ENCODE measurements at places on chromosomes 5 and 9.

- no peak for DNase-seq
These were observed 6.2 kb downstream of the DCANP1 start for GRCh38 chr5:135440916-135441315.

GRCh38 chr5:74423383-74423782, 217.1 kb downstream of the ENC1 start:
- no peak for DNase-seq

DNA sequence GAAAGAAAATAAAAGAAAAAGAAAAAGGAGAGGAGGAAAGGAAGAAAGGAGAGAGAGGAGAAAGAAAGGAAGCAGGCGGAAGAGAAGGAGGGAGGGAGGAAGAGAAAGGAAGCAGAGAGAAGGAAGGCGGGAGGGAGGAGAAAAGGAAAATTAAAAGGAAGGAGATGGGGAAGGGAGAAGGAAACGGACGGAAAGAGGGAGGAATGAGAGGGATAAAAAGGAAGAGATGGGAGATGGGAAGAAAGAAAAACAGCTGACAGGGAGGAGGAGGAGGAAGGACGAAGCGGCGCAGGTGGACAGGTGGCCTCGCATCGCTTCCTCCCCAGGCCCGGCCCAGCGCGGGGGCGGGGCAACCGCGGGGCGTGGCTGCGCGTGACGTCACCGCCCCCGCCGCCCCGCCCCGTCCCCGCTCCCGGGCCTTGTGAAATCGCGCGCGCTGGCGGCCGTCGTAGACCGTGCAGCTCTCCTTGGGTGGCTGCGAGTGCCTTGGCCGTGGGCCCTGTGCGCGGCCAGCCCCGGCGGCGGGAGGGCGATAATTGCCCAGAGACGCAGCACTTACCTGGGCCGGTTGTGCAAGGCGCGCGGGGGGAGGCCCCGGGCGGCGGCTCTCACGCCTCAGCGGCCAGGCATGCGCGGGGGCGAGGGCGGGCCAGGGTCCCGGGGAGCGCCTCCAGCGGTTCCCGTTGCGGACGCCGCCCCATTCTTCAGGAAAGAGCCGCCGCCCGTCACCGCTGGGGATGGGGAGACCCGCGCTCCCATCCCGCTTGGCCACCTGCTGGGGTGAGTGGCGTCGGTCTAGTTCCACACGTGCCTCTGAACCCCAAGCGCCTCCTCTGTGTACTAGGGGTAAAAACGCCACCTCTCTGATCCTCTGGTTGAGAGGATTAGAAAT, 49.6 kb upstream of the FOXE1 start:
- DNase-seq, result peak; percentile 57

GRCh38 chr5:168313596-168314204, 22.3 kb downstream of the WWC1 start:
- no peak for DNase-seq

DNA sequence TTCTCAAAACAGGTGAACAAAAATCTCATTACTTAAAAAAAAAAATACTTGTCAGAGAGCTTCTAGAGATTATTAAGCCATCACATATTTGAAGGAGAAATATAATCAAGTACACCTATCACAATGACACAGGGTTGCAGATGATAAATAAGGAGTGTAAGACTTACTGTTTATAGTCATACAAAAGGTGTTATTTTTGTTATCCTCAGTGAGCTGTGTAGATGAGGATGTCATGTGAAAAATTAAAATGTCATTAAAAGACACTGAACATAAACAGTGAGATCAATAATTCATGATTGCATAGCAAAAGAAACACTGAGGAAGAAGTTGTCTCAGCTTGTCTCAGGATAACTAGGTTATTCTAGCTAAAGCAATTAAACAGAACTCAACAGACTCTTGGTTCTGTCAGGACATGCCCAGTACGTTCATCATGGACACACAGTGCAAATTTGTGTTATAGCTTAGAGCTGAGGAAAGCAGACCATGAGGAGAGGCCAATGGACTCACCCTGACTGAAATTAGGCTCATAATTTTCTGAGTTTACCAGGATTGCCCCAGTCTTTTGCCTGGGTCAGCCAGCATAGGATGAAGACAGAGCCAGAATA, 1162.6 kb upstream of the C9orf72 start:
- DNase-seq, result no peak

DNA sequence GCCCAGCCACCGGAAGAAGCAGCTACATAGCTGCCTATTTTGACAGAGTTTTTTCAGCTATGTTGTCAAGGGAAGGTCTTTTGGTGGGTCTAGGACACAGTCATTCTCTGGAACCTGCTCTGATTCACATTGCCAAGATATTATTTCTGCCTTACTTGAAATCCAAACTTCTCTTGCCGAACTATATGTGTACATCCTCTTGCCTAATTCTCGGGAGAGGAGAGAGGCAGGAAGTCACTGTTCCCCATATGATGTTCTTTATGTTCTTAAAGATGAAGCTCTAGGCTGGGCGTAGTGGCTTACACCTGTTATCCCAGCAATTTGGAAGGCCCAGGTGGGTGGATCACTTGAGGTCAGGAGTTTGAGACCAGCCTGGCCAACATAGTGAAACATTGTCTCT, 8.6 kb downstream of the TMEM252 start:
- DNase-seq, result no peak

DNA sequence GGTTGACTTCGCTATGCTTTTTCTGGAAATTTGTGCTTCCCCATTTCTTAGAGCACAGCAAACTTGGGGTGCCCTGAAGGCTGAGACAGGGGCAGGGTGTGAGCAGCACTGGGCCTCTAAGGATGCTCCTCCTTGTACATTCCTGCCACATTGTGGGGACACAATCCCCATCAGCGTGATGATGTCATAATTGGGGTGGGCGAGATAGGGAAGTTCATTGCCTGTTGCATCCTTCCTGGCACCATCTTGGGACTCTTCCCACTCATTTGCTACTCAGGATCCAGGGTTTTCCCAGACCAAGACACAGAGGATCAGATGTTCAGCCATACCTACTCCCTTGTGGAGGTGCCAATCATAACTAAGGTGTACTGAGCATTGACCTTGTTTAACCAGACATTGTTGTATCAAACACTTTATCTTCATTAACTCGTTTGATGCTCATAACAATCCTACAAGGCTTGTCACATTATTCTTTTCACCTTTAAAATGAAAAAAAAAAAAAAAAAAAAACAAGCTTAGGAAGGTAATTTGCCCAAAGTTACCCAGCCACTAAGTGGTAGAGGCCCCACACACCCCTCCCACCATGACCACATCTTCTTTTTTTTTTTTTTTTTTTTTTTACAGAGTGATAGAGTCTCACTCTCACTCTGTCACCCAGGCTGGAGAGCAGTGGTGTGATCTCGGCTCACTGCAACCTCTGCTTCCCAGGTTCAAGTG, 87.6 kb downstream of the UGCG start:
- no peak for DNase-seq

DNA sequence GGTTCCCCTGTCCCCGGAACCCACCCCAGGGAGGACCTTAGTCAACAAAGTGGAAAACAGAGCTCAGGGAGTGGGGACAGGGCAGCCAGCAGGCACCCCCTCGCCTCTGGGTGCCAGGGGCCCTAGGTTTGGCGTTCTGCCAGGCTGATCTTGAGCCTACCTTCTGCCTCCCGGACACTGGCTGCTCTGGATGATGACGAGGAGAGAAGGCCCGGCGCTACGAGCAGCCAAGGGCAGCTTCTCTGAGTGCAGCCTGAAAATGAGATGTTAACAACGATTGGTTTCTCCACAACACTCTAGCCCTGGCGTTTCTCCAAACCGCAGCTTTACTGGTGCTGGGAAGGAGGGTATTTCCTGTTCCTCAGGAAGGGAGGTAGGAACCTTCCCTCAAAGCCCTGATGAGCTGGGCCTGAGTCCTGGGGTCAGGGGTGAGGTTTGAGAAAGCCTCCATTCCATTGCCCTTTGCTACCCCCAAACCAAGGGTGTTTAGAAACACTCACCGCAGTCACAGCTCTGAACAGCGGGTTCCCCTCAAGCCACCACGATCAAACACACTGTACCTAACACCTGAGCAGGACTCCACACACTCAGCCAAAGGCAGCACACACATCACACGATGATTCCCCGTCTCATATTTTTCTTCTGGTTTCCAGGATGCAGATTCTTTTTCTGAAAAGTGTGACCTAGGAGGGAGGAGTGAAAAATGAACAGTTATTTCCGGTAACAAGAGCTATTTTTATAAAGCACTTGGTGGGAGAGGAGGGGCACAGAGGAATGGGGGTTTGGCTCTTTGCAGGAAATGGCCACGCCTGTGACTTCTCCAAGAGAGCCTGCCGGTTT, at the start of gene STING1:
TSS of gene STING1 (minus strand) at position 709 of the 840 bp plus-strand sequence. CDS start 1,054 bp downstream, outside the sequence.
- DNase-seq, result peak; percentile 41

GRCh38 chr5:111628901-111629300, 116.6 kb upstream of the STARD4 start:
- no peak for DNase-seq

- DNase-seq, result no peak
These were observed 99.3 kb downstream of the SEMA6A start for GRCh38 chr5:116475338-116475737.

- no peak for DNase-seq
These were observed 81.3 kb downstream of the PPARGC1B start for GRCh38 chr5:149811453-149811852.

GRCh38 chr5:10315824-10316509, 8.3 kb upstream of the CMBL start:
- DNase-seq, result no peak

DNA sequence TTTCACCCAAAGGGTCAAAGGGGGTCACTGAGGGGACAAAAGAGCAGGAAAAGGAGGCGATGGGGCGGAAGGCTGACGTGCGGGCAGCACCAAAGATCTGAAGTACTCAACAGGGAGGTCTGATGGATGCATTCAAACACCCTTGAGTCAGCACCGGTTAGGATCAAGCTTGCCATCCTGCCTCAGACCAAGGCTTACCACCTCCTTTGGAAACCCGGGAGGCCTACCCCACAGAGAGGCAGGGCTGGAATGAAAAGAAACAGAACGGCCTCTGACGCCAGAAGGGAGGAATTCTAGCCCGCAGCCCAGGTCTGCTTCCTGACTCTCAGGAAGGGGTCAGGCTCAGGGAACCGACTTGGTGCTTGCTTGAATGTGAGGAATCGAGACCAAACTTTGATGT, 125.6 kb downstream of the PAPPA start:
- DNase-seq, result no peak

DNA sequence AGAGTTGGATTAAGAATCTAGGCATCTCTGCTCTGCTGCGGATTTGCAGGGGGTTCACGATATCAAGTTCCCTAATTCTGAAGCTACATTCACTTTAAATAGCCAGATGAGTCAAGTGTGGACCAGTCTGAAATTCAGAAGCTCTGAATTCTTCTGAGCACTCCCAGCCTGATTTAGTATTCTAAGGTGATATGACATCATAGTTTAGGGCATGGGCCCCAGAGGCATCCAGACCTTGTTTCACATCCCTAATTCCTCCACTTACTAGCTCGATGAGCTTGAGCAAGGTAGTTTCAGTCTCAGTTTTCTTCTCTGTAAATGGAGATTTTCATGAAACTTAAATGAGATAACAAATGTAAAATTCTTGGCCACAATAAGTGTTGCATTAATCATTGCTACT, 65.2 kb downstream of the TMEM167A start:
- no peak for DNase-seq

GRCh38 chr5:157630341-157630740, 21.9 kb downstream of the SOX30 start:
- DNase-seq, result no peak

- DNase-seq, result no peak
These were observed 29.8 kb downstream of the PRUNE2 start for GRCh38 chr9:76876098-76876497.

DNA sequence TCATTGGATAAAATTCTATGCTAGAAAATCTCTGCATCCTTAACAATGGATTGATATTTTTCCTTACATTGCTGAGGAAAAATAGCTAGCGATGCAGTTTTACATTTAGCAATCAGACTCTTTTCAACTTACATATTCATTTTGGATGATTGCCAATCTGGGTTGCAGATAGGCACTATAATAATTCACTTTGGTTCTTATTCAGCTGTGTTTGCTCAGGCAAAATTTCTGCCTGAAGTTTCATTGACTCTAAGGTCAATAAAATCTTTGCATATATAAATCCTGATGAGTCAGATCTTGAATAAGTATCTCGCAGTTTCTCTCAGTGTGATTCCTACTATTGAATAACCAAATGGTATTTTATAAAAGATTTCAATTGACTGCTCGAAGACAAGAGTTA, 1105.8 kb downstream of the CDH18 start:
- no peak for DNase-seq

- DNase-seq, result no peak
These were observed 50.8 kb downstream of the GABBR2 start for GRCh38 chr9:98657897-98658296.

- no peak for DNase-seq
These were observed 63.3 kb upstream of the ZFR start for GRCh38 chr5:32507738-32508434.

GRCh38 chr9:120740132-120740531, 25.9 kb upstream of the MEGF9 start:
- DNase-seq, result no peak

DNA sequence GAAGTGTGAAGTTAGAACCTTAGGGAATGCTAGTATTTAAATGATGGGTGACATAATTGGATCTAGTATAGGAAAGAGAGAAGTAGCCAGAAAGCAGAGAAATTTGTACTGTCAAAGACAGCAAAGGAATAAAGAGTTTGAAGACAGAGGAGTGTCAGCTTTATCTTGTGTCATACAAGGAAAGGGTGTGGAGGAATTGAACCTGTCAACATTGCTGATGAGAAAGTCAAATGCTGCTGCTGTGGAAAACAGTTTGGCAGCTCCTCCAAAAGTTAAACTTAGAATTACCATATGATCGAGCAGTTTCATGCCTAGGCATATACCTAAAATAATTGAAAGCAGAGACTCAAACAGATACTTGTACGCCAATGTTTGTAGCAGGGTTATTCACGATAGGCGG, 63.7 kb downstream of the DENND4C start:
- no peak for DNase-seq

DNA sequence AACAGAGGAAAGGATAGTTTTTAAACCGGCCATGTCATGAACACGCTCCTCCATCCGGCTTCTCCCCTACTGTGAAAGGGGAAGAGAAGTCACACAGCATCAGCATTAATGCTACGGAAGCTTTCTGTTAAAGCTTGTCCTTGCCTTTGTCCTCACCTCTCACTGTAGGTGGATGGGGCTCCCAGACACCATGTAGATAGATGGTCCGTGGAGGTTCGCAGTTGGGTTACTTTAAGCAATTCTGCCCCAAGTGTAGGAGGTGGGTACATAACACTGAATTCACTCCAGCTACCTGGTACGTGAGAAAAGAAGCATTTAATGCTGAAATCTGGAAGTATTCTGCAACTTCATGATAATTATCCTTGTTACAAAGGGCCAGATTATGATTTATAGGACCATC, 165.8 kb downstream of the BAAT start:
- no peak for DNase-seq

- no peak for DNase-seq
These were observed 72.3 kb upstream of the HRH2 start for GRCh38 chr5:175585567-175585966.

GRCh38 chr5:80346055-80346454, 26.3 kb downstream of the SPZ1 start:
- DNase-seq, result peak; percentile 2

DNA sequence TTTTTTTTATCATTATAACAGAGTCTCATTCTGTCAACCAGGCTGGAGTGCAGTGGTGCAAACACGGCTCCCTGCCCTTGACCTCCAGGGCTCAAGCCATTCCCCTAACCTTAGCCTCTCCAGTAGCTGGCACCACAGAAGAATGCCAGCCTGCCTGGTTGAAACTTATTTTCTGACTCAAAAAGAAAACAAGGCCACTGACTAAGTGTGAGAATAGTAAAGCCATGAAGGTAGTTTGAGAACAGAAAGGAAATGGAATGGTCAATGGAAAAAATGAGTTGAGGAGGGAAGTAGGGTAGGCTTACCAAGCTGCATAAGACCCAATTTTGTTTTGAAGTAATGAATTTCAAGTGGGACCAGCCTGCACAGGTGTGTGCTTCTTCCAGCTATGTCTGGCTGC, 82.8 kb upstream of the RORB start:
- no peak for DNase-seq

Measured in stimulated activated CD4-positive, alpha-beta T cell treated with anti-CD3 and anti-CD28 coated beads, Interleukin-12 subunit alpha, Interleukin-12 subunit beta, amount 100 ng/mL, for 24 hours (primary cell).